ENCODE measurements at places on chromosomes 6 and 20. TPM values are rescaled to one million over a fixed set of nuclear protein-coding genes. Genes with fewer than 3 reads are reported as not detected.

- no peaks in the 10 kb centered on the region for H3K4me1 ChIP-seq
- H3K4me3 ChIP-seq, result no peak overlapping the region
- H3K36me3 ChIP-seq, result no peaks in the 10 kb centered on the region
- H3K27ac ChIP-seq, result no peak overlapping the region
These were observed 78.5 kb downstream of the CBFA2T2 start for GRCh38 chr20:33568378-33568777.

- peaks cover 42% of the 10 kb centered on the region for H3K27me3 ChIP-seq
- no peak overlapping the region for H3K27ac ChIP-seq
- no peak for DNase-seq
- peaks cover 4% of the 10 kb centered on the region for H3K36me3 ChIP-seq
- peak overlapping the region; percentile 48 for H3K4me3 ChIP-seq
These were observed 85.8 kb downstream of the ZFP64 start for GRCh38 chr20:52105442-52106422.

- no peaks in the 10 kb centered on the region for H3K27me3 ChIP-seq
- H3K27ac ChIP-seq, result no peak overlapping the region
- H3K4me3 ChIP-seq, result no peak overlapping the region
- no peaks in the 10 kb centered on the region for H3K36me3 ChIP-seq
- H3K4me1 ChIP-seq, result no peaks in the 10 kb centered on the region
- no peak for DNase-seq
These were observed 2.0 kb downstream of the NNAT start for GRCh38 chr20:37523012-37523391.

DNA sequence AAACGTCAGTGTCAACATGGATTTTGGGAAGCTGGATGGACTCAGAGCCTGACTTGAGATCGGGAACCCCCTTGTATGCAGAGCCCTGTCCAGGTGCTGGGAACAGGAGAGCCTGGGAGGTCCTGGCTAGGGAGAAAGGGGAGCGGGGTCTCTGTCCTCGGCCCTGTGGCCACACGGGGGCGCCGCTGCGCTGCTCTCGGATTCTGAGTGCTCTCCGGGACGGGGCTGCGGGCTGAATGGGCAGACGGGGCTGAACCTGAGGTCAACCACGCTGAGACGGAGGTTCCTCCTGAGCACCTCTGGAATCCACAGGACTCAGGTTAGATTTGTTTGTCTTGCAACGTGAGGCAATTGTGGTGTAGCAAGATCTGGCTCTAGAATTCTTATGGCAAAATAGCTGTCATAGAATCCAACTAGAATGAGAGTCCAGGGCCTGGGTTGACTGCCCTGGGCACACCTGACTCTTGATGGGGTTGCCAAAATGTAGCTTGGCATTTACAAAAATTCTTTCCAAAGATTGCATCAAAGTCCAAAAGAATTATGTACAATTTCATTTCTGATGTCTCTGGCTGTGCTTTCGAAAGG is 20.6 kb upstream of the HLA-F start:
- H3K27me3 ChIP-seq, result peaks cover 18% of the 10 kb centered on the region
- no peaks in the 10 kb centered on the region for H3K4me1 ChIP-seq

CTAGE9 gene
- total RNA-seq, result not detected

HFE gene
- 5.9 TPM for total RNA-seq

Data from tibial nerve (tissue), 4 donors.